ENCODE measurements at places on chromosomes 6 and 20.

GRCh38 chr6:22006795-22007194 lies 290.0 kb downstream of the PRL start:
- DNase-seq, result no peak

DNA sequence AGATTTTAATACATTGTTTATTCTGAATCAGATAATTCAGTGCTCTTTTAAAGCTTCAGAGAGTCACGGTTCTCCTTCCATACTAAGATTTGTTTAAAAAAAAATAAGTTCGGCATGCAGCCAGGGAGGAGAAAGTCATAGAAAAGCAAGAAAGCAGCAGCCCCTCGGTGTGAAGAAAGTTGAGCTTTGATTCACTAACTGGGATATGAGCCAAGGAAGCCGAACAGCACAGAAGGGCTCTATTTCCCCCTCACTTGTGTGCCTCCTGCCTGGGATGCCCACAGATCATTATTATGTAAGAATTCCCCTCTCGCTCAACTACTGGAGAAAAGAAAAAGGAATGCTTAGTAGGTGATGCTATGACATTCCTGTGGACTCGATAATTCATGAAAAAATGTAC lies 69.3 kb upstream of the SYNJ2 start:
- no peak for DNase-seq

- DNase-seq, result no peak
Measured at GRCh38 chr6:107716688-107717089, 107.4 kb downstream of the SCML4 start.

DNA sequence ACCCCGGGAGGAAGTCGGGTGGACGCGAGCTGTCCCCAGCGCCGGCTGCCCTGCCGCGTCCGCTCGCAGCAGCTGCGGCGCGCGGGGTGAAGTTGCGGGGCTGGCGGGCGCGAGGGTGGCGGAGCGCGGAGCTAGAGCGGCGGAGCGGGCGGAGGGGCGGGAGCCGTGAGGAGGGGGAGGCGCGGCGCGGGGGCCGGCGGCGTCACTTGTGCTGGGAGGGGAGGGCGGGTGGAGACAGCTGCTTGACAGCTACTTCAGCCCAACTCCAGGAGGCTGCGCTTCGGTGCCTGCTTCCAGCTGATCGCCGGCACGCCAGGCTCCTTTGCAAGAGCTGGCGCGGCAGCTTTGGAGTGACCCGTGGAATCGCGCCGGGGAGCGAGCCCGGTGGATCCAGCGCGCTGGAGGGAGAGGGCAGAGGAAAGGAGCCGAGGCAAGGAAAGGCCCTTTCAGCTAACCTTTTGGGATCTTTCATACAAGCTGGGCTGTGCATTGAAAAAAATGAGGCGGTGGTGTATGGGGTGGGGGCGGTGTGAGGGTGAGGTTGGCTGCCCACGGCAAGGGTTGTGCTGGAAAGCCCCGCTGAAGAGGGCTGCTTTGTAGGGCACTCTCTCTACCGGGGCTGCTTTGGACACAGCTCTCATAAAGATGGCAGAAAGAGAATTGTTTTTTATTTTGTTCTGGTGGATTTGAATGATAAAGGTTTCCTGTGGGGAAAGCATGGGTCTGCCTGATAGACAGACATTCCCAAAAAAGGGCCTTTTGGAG lies 24.6 kb downstream of the RIPOR2 start:
- DNase-seq, result peak; percentile 22

DNA sequence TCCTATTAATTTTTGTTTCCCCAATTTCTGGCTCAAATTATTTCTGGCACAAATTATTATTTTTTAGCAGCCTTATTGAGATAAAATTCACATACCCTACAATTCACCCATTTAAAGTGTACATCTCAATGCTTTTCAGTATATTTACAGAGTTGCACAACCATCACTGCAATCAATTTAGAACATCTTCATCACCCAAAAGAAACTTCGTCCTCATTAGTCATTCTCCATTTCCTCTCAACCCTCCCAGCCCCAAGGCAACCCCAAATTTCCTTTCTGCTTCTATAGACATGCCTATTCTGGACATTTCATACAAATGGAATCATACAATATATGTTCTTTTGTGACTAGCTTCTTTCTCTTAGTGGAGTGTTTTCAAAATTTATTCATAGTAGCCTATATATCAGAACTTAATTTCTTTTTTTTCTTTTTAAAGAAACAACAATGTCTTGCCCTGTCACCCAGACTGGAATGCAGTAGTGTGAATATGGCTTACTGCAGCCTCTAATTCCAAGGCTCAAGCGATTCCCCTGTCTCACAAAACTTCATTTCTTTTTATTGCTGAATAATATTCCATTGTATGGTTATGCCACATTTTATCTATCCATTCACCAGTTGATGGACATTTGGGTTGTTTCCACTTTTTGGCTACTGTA lies 84.5 kb downstream of the DNAH8 start:
- DNase-seq, result no peak

GRCh38 chr6:66321017-66321416 lies 614.0 kb upstream of the EYS start:
- no peak for DNase-seq

DNA sequence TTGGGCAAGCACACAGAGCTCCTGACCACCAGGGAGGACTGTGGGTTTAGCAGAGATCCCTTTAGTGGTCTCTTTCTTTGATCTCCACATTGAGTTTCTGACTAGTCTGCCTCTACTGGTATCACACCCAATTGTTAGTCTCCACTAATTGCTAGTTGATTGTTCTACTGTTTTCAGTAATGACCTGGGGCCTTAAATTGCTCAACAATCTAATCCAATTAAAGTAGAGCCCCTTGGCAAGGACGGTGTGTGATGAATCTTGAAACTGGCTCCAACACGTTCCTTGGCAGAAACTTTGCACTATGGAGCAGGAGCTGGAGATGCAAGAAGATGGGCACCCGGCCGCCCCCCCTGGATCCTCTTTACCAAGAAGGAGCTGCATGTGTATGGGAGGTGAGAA lies 12.3 kb downstream of the FAM50B start:
- DNase-seq, result no peak

DNA sequence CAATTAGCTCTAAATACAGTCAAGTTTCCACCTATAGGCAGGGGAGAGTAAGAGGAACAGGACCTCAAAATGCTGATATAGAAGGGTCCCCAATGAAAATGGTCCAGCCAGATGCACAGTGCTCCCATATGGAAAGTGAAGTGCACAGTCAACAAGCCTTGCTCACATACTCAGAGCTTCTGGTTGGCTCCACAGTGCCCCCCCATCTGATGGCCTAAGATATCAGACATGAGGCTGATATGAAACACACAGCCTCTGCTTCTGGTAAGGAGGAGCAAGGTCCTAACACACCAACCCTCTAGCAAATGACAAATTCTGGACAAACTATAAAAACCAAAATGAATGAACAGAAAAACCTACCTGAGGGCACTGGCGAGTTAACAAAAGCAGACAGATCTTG lies 111.4 kb upstream of the EMILIN3 start:
- DNase-seq, result no peak

- DNase-seq, result no peak
Measured at GRCh38 chr6:135002229-135002844, 52.3 kb downstream of the HBS1L start.

GRCh38 chr20:20010639-20011500 lies 6.3 kb upstream of the NAA20 start:
- DNase-seq, result no peak

DNA sequence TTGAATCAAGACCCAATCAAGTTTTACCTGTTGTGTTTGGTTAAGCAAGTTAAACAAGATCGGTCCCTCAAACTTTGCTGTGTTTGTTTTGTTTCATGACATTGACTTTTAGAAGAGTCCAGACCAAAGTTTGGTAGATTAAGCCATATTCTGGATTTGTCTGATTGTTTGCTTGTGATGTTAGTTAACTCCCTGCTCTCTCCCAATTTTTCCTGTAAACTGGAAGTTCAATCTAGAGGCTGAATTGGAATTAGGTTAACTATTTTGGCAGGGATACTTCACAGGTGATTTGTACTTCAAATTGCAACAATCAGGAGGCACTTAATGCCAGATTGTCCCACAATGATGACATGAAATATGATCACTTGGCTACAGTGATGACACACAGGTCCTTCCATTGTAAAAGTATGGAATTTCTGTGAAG lies 13.6 kb upstream of the SH3BGRL2 start:
- DNase-seq, result no peak

DNA sequence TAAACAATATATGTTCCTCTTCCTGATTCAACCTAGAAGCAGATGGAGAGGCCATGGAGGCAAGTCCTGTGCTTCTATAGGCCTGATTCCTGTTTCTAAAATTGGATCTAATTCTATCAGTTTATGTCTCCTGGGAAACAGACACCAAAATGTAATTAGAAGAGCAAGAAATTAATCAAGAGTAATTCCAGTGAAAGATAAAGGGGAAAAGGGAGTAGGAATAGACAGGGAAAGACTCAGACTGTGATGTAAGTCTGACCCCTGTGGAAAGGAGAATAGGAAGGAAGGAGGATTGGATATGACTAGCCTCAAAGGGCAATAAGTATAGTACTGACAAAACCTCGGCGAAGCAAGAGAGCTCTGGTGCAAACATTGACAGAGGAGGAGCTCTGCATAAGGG lies 33.9 kb upstream of the FBXO30 start:
- no peak for DNase-seq

DNA sequence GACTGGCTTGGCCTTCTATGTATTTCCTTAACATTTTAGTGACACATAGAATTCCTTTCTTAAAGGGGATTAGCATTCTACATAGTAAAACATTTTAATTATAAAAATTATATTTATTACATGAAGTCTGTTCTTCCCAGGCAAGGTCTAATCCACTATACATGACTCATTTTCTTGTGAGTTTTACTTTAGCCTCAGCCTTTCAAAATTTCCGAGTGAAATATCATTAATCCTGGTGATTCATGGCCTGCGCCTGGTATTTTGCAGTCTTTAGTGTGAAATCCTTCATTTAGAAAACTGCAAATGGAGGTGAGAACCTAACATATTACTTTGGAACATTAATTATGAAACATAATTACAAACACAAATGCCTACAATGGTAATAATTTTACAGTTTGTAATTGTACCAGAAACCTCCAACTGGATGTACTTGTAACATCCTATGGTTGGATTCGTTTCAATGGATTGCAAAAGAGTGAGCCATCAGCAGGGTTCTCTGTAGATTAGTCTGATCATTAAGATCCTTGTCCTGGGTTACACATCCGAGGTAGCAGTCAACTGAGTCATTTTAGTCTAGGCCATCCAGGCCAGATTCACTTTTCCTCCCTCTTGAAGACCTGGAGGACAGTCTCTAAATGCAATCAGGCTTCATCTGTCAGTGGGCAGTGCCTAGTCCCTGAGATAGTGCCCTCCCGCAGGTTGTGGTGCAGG lies 272.0 kb downstream of the PACRG start:
- DNase-seq, result no peak

- DNase-seq, result no peak
Measured at GRCh38 chr6:106511288-106512047, 117.8 kb downstream of the RTN4IP1 start.

GRCh38 chr6:40414617-40415016 lies 172.5 kb downstream of the LRFN2 start:
- no peak for DNase-seq
